NCI-H1092 treated with DMSO at 0.1 percent for 48 hours (cell line): ENCODE measurements at places on chromosomes 5 and 9.

- peak; percentile 2 for DNase-seq
Observed at GRCh38 chr9:110206389-110206788, 1.6 kb downstream of the C9orf152 start.

GRCh38 chr5:146208916-146209522 lies 5.6 kb downstream of the RBM27 start:
- DNase-seq: no peak

GRCh38 chr5:39236718-39237117 lies 17.4 kb upstream of the FYB1 start:
- no peak for DNase-seq

DNA sequence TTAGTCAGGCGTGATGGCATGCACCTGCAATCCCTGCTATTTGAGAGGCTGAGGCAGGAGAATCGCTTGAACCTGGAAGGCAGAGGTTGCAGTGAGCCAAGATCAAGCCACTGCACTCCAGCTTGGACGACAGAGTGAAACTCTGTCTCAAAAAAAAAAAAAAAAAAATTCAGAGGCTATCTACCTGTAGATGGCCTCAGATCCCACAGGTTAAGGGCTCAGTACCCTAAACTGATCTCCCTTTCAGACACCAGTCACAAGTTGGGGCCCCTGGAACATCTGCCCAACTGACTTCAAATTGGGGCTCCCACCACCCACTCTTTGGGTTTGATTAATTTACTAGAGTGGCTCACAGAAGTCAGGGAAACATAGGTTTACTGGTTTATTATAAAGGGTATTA lies 65.4 kb upstream of the ERCC6L2 start:
- DNase-seq: no peak

DNA sequence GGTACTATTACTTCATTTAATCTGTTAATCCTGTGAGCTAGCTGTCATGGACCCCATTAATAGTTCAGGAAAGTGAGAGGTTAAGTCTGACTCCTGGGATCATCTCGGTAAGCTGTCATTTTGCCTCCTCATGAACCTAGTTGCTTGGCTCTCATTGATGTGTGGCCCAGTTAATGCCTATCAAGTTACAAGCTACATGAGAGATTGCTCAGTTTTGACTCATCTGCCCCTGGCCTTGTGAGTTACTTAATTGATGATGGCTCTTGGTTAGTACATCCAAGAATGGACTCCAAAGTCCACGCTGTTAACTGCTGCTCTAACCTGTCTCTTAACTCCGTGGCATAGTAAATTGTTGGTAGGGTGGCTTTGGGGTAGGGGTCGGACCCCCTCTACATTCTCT lies 23.9 kb downstream of the LARP1 start:
- no peak for DNase-seq

DNA sequence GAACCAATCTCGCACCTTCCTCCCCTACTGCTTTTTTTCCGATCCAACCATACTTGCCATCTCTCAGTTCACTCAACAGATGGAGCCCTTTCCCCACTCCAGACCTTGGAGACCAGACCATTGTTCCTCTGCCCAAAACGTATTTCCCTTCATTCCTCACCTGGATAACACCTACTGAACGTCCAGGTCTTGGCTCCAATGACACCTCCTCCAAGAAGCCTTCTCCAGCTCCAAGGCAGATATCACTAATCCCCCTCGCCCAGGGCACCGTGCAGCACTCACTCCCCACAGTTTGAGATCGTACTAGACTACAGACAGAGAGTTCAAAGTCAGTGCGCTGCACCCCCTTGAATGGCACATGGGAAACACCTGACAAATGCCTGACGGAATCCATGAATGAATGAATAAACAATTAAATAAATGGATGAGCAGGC lies 47.1 kb upstream of the AKNA start:
- DNase-seq: peak; percentile 78

DNA sequence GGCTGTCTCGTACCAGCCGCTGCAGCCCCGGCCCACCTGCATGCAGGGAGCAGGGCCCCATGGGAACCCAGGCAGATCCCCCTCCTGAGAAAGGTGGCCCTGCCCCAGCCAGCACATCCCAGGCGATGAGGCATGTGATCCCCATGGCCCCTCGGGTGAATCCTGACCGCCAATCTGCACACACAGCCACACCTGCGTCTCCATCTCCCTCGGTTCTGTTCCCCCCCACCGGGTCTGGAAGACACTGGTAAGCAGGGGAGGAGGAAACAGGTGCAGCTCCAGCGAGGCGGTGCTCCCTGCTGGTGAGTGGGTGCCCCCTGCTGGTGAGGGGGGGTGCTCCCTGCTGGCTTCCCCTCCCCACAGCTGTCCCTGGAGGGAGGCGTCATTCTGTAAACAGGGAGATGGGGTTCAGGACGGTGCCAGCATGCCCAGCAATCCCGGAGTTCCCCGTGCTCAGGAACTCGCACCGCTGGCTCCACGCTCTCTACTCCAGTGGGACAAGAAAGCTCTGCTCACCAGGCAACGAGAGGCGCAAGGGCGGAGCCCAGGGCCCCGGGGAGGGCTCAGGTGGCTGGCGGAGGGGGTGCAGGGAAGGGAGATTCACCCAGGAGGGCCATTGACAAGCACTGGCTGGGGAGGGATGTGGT lies 28.4 kb upstream of the SLC12A7 start:
- DNase-seq: peak; percentile 59

GRCh38 chr5:148569948-148570347 lies 84.4 kb downstream of the HTR4 start:
- DNase-seq: peak; percentile 41

DNA sequence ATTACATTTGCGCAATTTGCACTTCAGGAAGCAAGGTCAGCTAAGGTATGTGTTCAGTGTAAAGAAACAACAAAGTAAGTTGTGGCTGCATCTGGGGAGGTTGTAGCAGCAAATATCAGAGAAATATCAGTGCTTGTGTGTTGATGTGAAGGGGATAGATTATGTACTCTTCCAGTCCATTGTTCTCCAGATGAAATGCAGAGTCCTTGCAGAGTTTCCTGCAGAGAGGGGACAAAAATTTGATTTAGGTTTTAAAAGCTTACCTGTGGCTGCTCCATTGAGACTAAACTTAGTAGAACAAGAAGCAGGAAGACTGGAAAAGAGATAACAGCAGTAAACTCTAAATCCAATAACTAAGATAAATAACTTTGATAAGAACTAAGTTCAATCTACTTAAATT lies 952.2 kb downstream of the CDH18 start:
- DNase-seq: no peak

GRCh38 chr9:134968823-134969090 lies 51.0 kb upstream of the FCN1 start:
- no peak for DNase-seq

DNA sequence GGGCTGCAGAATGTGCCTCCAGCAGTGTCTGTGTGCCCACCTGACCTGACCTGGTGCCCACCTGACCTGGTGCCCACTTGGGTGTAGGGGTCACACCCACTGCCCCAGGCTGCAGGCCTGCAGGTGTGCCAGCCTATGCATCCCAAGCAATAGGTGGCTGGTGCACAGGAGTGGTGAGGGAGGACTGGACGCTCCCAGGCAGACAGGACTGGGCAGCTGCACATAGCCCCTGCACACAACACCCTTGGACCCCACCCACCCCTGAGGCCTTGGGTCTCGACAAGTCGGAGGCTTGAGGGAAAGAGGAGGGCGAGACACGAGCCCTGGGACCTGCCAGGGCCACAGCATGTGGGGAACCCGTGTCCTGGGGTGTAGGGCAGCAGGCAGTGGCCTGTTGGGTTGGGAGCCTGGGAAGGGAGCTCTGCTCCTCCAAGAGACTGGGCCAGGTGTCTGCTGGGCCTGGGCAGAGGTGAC lies 10.8 kb upstream of the NRARP start:
- DNase-seq: no peak

GRCh38 chr5:160938532-160938931 lies 86.5 kb upstream of the ATP10B start:
- DNase-seq: no peak

DNA sequence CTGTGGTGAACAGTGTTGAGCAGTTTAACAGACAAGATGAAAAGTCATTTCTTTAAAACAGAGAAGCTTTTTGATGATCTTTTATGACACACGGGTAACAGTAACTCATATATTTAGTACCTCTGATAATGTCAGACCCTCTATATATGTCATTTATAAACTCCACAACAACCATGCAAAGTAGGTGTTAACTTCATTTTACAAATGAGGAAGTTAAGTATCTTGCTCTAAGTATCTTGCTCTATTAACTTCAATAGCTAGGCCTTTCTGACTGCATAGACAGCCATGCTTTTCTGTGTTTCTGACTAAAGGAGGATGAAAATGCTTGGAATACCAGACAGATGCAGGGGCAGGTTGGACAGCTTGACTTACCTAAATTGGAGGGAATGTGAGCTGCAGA lies 1.8 kb downstream of the NUDT2 start:
- no peak for DNase-seq

- DNase-seq: no peak
Observed at GRCh38 chr9:131707733-131708157, 32.1 kb downstream of the RAPGEF1 start.

GRCh38 chr9:5764130-5764868 lies 68.6 kb downstream of the ERMP1 start:
- DNase-seq: no peak

DNA sequence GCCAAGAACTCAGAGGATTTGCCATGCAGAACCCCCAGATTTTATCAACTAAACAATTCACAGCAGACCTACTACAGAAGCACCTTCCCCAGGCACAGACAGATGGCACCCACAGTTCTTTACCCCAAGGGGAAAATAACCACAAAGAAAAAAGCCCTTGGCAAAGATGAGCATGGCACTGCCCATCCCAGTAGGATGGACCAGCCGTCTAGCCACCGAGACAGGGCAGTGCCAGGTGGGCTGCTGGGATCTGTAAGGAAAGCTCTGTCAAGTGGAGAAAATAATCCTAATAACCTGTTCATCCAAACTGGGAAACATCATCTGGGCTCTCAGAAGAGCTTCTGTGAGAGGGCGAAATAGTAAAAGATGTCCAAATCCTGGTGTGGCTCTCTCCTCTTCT lies 130.0 kb downstream of the COL23A1 start:
- DNase-seq: no peak

GRCh38 chr9:2022560-2022959 lies 7.4 kb downstream of the SMARCA2 start:
- no peak for DNase-seq
